ENCODE measurements at places on chromosomes 1 and 21.

DNA sequence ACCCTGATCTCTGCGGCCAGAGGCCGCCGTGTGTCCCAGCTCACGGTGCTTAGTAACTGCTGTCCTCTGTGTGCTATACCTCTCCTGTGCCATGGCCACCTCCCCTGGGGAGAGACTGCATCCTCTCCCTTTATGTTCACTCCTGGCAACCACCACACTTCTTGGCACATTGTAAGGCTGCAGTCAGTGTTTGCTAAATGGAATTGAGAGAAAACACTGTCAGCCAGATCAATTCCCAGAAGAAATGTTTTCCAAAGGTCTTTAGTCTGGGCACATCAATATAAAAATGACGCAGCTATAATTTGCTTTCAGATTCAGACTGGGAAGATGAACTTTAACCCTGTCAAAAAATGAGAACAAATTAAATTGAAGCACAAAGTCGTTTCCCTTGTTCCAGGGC lies 96.8 kb downstream of the BEND5 start:
- no peak for DNase-seq

DNA sequence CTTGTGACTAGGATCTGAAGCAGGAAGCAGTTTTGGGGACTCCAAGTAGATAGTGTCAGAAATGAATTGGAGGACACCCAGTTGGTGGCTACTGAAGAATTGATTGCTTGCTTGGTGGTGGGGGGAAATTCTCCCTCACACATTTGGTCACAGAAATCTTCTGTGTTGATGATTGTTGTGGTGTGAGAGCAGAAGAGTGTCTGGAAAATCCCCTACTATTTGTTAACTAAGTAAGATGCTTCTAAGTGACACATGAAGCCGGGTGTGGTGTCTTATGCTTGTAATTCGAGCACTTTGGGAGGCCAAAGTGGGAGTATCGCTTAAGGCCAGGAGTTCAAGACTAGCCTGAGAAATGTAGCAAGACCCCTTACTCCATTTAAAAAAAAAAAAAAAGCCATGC lies 22.5 kb upstream of the IPP start:
- DNase-seq, result no peak

DNA sequence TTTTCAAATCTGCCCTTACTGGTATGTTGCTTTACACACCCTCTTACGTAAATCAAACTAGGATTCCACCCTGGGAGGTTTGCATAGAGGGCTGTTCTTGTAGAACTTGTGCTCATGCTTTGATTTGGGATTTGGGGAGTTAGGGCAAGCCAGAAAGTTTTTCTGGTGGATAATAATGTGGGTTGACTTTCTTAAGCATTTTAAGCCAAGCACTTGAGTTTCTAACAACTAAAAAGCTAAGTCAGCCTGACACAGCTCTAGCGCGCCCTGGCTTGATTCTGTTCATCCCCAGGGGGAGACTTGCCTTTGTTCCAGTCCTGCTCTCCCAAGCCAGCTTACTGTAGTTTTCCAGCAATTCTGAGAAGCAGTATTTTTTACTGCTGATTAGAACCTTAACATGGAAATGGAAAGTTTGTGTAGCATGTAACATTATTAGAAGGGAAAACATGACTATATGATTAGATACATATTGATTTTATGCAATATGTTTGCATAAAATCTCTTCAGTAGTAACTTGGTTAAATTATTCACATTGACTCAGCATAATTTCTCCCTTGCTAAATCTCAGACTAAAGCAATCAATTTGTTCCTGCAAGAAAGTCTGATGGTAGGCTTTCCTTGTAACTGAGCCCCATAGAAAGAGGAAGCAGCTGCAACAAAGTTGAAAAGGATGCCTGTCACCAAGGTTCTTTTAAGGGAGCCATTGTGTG lies 11.0 kb upstream of the PGD start:
- no peak for DNase-seq

- DNase-seq, result no peak
Measured at GRCh38 chr1:203283597-203283996, 21.7 kb upstream of the BTG2 start.

DNA sequence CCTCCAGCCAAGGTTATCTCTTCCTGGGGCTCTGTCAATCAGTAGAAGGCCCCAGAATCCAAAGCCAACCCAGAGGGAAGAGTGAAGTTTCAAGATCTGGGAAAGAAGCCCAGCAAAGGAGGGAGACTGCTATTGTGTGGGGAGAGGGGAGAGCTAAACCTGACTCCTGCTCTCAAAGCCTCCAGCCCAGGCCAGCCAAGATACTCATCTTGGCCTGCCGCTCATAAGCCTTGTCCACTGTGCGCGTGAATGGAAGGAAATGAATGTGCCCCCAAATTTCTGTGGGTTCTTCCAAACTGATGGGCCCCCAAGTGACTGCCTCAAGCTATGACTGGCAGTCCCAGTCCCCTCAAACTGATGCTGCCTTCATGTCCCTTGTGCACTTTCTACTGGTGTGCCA lies 2.0 kb downstream of the PLXNA2 start:
- no peak for DNase-seq

DNA sequence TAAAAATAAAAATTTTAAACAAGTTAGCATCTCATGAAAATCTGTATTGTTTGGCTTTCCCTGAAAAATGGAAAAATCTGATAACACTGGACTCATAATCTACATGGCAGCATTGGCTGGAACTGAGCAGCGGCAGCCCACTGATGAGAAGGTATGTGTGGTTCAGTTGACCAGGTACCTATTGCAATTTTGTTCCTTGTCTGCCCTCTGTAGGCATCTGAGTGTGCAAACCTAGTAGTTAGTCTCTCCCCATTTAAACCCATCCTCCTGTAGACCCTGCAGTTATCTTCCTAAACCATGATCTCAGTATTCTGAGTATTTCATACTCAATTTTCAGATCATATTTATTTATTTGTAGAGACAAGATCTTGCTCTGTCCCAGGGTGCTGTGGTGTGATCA lies 59.4 kb upstream of the SERBP1 start:
- no peak for DNase-seq

- DNase-seq, result no peak
Measured at GRCh38 chr1:206935491-206936067, 10.7 kb downstream of the PIGR start.

GRCh38 chr1:153655333-153655732 lies 3.2 kb upstream of the SNAPIN start:
- no peak for DNase-seq

DNA sequence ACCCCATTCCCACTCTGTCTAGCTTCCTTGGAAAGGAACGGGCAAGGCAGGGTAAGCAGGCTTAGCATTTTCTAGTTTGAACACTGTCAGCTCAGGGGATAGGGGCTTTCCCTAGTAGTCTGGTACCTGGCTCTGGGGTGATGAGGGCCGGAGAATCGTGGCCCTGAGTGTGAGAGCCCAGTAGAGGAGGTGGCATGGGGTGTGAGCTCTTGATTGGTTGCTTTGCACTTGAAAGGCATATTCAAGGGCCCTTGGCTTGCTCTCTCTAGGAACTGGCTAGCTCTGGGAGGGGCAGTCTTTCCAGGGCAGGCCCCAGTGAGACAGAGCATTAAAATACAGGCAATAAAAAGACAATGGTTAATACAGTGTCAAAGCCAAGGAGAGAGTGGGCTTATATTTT lies 10.8 kb upstream of the EXTL1 start:
- DNase-seq, result no peak

- no peak for DNase-seq
Measured at GRCh38 chr1:90836345-90836679, 119.2 kb upstream of the BARHL2 start.

- no peak for DNase-seq
Measured at GRCh38 chr1:201470581-201470980, 1.6 kb upstream of the PHLDA3 start.

- no peak for DNase-seq
Measured at GRCh38 chr1:21773585-21773984, 9.4 kb downstream of the USP48 start.

- DNase-seq, result no peak
Measured at GRCh38 chr1:233240829-233241682, 54.5 kb downstream of the PCNX2 start.

GRCh38 chr1:109255097-109255651 lies 5.8 kb downstream of the CELSR2 start:
- DNase-seq, result no peak

GRCh38 chr1:118863688-118864087 lies 124.5 kb downstream of the TBX15 start:
- no peak for DNase-seq

DNA sequence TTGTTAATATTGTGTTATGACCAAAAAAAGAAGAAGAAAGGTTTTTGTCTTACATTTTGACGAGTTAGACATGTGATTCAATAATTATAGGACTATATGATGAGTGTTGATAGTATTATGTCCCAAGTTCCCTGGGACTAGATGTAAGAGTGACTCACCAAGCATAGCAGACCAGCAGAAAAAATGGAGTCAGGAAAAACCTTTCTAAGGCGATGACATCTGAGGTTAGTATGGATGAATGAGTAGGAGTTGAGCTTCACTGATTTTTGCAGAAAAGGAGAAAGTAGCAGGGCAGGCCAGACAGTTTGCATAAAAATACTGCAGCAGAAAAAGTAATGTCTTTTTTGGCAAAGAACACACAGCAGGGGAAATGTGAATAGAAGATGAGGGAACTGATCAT lies 1041.3 kb upstream of the ADGRL4 start:
- no peak for DNase-seq

DNA sequence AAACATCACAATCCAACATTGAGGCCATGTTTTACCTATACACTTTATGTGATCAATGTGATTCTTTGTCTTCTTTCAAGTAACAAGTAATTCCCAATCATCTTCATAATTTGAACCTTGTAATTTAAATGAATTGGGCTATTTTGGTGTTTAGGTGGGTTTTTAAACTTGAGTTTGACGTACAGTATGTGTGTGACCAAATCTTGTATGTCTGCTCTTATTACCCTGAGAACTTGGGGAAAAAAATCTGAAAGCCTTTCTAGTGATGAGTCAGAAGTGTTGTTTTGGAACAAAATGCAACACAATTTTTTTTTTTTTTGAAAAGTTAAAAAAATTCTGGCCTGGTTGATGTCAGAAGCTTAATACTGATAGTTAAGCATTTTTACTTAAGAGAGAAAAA lies 68.5 kb downstream of the HHAT start:
- no peak for DNase-seq
